ENCODE measurements at places on chromosomes 5 and 9.

DNA sequence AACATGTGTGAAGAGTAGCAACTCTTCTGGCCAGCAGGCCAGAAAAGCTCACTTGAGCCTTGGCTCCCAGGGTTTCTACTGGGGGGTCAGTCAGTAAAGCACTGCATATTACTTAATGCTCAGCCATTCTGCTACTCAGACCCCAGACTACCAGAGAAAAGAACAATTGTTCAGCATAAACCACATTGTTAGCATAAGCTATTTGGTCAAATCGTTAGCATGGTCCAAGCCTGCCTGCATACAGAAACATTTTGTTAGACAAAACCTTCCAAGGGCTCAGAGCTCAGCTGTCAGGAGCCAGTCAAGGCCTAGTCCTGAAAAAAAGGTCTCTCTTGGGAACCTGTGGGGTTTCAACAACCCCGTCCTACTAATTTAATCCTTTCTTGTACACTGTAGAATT, 449.3 kb downstream of the PRR16 start:
- DNase-seq, result no peak

- peak; percentile 21 for DNase-seq
Measured at GRCh38 chr9:70510157-70510770, 95.8 kb upstream of the KLF9 start.

DNA sequence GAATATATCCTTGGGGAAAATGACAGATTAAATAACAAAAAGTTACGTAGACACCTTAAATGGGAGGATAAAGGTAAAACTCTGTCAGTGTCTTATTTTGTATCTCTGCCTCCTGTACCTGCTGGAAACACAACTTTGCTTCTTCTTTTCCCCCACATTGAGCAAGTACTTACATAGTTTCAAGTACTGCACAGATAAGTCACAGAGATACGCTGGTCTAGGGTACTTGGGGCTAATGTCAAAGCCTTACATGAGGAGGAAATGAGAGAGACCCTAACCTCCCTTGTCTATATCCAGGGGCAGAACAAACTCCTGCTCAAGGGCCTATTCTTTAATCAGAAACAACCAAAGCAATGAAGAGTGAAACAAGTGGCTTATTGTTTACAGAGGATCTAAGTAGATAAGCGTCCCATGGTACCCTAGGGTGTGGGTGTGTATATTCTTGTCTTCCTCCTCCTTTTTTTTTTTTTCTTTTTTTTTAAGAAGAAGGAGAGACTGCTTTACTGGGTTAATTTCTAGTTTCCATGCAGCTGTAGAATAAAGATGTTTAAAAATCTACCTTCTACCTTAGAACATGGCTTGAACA, 43.1 kb downstream of the ELL2 start:
- DNase-seq, result no peak

DNA sequence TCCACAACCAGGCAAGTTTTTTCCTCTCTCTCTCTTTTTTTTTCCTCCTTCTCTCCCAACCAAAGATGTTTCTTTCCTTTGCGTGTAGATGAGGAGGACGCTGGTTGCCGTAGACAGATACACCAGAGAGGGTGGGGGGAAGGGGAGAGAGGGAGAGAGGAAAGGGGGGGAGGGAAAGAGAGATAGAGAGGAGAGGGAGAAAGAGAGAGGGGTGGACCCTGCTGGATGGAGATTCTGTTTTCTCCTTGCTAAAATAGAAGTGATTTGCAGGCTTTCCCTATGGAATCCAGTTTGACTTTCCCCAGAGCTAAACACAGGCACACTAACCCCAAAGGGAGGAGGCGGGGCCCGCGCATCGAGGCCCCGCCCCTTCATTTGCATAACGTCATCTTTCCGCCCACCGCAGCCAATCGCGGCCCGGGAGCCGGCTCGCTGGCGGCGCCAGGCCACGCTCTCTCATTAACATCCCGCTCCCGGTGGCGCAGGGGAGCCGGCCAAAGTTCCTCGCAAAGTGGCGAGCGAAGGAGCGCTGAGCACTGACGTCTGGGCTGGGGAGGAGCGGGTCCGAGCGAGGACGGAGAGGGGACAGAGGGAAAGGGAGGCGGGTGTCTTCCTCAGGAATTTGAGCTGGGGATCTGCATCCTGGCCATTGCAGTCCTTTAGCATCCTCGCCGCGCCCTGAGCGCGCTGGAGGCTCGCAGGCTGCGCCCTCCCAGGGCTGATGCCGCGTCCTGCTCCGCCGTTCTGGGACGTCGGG, 487 bp upstream of the EBF1 start:
- DNase-seq, result peak; percentile 93

DNA sequence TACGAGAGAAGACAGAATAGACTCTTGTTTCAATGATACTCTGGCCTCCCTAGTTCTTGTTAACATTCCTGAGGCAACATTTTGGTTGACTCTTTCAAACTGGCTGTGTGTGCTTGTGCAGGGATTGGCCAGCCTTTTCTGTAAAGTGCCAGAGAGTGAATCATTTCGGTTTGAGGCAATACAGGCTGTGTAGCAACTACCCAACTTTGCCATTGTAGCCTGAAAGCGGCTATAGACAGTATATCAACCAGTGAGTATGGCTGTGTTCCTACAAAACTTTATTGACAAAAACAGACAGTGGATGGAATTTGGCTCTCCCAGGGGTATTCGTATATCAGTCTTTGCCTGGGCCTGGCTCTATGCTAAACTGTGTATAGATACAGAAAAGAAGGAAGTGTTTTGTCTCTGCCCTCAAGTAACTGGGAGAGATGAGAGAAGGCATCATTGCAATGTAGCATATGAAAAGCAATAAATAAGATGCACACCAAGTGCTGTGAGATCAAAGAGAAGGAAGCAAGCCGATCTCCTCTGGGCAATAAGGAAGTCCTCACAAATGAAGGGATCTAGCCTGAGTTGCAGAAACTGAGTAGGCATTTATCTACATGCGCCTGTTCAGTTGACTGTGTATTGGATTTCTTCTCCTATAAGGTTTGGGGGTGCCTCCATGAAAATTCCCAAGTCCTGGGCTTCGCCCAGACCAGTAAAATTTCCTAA, 568.0 kb upstream of the KLF4 start:
- DNase-seq, result peak; percentile 90

DNA sequence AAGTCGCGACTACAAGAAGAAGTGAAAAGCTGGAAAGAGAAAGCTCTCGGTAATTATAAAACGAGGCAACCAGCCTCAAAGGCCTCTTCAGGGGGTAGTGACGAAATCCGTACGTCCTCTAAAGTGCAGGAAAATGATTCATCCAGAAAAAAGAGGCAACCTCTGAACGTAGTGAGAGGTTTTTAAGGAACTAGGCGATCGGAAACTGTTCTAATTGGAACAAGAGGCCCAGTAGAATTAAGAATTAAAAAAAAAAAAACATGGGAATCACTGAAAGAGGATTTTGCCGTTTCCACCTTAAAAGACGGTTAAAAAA, 1.0 kb downstream of the CSNK1A1 start:
- DNase-seq, result no peak

DNA sequence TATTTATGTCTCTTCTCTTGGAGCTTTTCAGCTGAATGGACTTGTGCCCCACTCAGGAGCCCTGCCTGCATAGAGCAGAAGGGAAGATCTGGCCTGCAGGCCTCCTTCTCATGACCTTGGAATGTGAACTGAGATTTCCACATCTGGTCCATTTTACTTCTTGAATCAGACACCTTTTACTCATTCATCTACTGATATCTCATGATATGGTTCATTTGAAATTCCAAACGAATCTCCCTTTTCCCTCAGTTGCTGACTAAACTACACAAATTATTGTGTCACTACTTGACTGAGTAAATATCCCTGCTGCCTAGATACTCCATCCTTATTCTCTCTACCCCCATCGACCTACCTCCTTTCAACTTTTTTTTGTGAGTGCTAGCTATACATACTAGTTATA, 138.7 kb downstream of the PLCXD3 start:
- peak; percentile 40 for DNase-seq

DNA sequence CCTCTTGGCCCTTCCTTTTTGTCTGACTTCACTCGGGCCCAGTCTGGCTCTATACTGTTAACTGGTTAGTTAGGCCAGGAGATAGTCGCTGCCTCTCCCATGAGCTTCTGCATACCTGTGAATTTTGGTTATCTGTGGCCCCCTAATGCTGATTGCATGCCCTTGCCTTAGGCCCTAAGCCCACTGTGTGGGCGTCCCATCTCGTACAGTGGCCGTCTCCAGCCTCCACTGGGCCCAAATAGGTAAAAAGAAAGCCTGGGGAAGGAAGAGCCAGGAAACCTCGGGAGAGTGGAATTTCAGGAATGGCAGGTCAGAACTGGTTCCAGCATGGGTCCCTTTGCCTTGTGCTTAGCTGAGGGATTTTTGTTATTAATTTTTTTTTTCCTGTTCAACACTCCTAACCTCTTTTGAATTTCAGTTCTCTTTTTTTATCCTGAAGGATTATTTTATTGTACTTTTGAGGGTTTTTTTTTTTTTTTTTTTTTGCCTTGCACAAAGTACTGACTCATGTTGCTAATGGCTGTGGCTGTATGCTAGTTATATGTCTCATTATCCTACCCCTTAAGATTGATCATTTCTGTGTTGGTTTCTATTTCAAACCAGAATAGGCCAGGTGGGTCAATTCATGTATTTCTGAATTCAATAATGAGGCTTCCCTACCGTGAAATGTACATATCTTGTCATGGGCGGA, 3.4 kb downstream of the PRRC2B start:
- no peak for DNase-seq

GRCh38 chr9:973295-973834, 3.1 kb upstream of the DMRT3 start:
- DNase-seq, result no peak

GRCh38 chr9:107700847-107701246, 211.3 kb upstream of the KLF4 start:
- DNase-seq, result no peak

- no peak for DNase-seq
Measured at GRCh38 chr5:932151-932627, 39.5 kb downstream of the TRIP13 start.

DNA sequence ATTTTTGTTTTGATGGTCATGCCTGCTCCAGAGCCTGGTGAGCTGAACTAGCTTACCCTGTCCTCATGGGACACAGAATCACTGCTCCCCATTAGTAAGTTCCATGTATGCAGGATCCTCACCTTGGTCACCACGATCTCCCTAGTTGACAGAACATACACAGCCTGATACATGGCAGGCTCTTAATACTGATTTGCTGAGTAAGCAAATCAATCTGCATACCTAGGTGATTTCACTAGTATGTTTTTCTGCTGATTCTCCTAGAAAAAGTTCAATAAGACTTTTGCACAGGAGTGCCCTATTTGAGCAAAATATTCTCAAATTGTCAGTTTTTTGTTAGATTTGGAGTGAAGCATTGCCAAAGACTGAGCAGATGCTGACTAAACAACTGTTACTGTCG, 113.7 kb downstream of the ACER2 start:
- DNase-seq, result no peak

- DNase-seq, result no peak
Measured at GRCh38 chr5:144088206-144089064, 82.0 kb downstream of the YIPF5 start.

GRCh38 chr5:59666440-59667068, 227.0 kb downstream of the PDE4D start:
- no peak for DNase-seq

GRCh38 chr9:14136646-14137370, 177.1 kb downstream of the NFIB start:
- no peak for DNase-seq

DNA sequence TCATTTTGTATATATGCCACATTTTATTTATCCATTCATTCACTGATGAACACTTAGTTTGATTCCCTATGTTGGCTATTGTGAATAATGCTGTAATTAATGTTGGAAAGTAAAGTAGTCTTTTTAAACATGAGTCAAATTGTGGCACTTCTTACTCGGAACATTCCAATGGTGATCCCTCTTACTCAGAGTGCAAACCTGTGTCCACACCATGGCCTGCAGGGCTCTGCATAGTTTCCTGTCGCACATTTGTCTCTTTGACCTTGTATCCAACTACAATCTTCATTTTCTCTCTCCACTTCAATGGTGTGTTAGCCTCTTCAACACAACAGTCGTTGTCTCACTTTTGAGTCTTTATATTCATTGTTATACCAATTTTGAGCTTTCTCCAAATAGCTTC, 98.1 kb upstream of the PAPPA start:
- DNase-seq, result no peak

DNA sequence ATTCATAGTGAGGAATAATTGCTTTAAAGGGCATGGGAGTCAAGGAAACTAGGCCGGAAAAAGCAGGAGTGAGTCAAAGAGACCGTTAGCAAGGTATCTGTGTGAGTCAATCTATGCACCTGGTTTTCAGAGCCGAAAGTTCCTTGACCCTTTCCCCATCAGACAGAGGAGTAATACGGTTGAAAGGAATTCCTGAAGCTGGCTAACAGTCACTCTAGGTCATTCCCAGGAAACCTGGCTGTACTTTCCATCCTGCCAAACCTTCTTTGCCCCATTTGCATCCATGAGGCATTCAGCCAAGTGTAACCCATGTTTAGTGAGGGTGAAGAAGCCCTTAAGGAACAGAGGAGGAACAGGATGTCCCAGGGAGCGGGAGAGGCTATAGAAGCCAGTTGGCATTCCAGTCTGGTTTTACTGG, 16.2 kb downstream of the RBM18 start:
- DNase-seq, result no peak

- peak; percentile 8 for DNase-seq
Measured at GRCh38 chr5:31270396-31270795, 76.9 kb downstream of the CDH6 start.

GRCh38 chr9:17993024-17993423, 414.2 kb downstream of the SH3GL2 start:
- DNase-seq, result no peak

Data from A172 (cell line).